Breast epithelium (tissue), 4 donors: ENCODE measurements at places on chromosomes 7 and 10.
A peak's percentile ranks its signal among the peaks of the same experiment; 100 is the strongest.

- DNase-seq = no peak
- H3K4me3 ChIP-seq = no peak overlapping the region
- no peaks in the 10 kb centered on the region for H3K36me3 ChIP-seq
- H3K27me3 ChIP-seq = no peaks in the 10 kb centered on the region
- no peak overlapping the region for H3K27ac ChIP-seq
Measured at GRCh38 chr10:122864194-122864592, 15.2 kb downstream of the FAM24B start.

DNA sequence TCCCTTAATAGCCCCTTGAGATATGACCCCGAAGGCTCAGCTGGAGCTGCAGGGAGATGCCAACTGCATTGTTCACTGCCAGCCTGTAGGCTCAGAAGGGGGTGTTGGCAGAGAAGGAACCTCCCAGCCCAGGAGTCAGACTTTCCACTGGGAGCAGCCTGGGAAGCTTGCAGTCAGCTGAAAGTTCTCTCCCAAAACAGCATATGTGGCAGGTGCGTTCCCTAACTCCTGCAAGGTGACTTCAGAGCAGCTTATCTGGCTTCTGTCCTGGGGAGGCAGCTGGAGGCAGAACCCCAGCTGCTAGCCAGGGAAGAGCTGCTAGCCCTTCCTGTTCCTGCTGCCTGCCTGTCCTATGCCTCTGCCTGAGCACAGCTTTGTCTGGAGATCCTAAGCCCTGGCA is 8.1 kb downstream of the SFTPA2 start:
- H3K4me3 ChIP-seq = no peak overlapping the region
- no peaks in the 10 kb centered on the region for H3K36me3 ChIP-seq
- no peak for DNase-seq

DNA sequence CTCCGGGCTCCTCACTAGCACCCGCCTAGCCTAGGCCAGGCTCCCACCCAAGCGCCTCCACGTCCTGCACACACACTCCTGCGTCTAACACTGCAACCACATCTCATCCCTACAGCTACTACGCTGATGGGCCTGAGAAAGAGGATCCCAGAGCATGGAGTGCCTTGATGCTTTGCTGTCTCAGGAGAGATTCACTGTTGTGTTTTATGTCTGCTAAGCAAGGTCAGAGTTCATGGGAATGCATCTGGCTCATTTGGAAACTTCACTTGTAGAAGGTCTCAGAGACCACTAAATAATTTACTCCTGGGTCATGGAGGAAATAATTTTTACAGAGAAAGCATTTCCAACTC is 88.7 kb downstream of the SLIT1 start:
- H3K4me3 ChIP-seq = no peak overlapping the region
- no peaks in the 10 kb centered on the region for H3K36me3 ChIP-seq
- H3K27ac ChIP-seq = no peak overlapping the region
- no peaks in the 10 kb centered on the region for H3K27me3 ChIP-seq
- no peaks in the 10 kb centered on the region for H3K4me1 ChIP-seq
- DNase-seq = no peak

DNA sequence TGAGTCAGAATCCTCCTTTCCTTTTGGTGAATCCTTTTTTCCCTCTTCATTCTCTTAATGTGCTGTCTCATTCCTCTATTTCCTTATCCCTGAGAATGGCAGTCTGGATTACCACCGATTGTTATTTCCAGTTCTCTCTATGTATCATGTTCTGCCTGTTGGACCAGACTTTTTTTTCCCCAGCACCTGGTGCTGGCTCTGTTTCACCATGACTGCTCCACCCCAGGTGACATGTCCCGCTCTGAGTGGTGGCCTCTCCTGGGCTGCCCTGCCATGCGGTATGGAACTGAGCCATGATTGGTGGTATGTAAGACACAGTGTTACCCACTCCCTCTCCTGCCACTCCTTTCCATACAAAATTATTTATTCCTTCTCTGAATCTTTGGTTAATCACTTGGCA is 399.9 kb downstream of the GATA3 start:
- no peaks in the 10 kb centered on the region for H3K36me3 ChIP-seq
- H3K27ac ChIP-seq = peak overlapping the region; percentile 74
- H3K27me3 ChIP-seq = no peaks in the 10 kb centered on the region
- no peaks in the 10 kb centered on the region for H3K4me1 ChIP-seq
- no peak overlapping the region for H3K4me3 ChIP-seq

DNA sequence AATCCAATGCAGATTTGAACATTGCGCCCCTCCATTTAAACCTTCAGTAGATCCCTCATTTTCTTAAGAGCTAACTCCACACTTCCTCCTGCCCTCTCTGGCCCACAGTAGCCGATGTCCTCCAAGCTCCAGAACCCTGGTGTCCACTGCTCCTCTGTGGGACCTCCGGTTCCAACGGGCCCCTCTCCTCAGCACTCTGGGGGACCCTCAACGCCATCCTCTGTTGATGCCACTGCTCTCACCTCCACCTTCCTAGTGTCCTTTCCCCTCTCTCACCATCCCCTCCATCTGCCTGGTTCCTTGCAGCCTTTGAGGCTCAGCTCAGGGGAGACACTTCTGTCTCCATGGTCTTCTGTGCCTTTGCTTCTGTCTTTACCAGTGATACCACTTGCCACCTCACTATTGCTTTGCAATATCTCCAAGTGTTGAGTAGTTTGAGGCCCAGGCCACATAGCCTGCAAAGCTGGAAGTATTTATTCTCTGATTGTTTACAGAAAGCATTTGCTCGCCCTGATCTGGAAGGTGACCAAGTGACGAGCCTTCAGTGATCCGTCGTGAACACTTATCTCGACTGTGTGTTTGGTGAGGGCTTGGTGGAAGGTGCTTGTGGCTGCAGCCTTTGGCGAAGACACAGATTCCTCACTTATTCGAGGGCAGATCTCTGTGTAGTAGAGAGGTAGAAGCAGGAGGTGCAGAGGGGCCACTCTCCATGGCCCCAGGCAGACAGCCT is 104.8 kb upstream of the SHH start:
- H3K27ac ChIP-seq = no peak overlapping the region
- H3K4me3 ChIP-seq = no peak overlapping the region
- no peaks in the 10 kb centered on the region for H3K27me3 ChIP-seq

GRCh38 chr7:149381245-149381644 is 79.6 kb downstream of the ZNF777 start:
- no peak for DNase-seq
- no peaks in the 10 kb centered on the region for H3K36me3 ChIP-seq
- no peaks in the 10 kb centered on the region for H3K27me3 ChIP-seq
- no peak overlapping the region for H3K27ac ChIP-seq

- no peaks in the 10 kb centered on the region for H3K27me3 ChIP-seq
- no peak overlapping the region for H3K27ac ChIP-seq
- H3K4me1 ChIP-seq = no peaks in the 10 kb centered on the region
- DNase-seq = no peak
- no peak overlapping the region for H3K4me3 ChIP-seq
Measured at GRCh38 chr7:138919216-138919615, 62.0 kb downstream of the KIAA1549 start.

DNA sequence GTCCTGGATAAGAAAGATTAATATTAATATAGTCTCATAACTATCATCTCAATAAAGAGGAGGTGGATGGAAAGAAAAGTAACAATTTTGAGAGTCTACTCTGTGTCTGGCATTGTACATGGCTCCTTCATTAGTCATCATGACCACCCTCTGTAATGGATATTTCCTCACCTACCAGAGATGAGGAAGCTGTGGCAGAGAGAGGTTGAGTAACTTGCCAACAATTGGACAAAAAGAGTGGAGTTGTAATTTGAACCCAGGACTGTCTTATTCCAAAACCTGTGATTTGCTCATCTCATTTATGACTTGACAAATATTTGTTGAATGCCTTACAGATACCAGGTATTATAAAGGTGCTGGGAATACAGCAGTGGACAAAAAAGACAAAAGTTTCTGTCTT is 2.1 kb upstream of the IDE start:
- no peak for DNase-seq
- no peaks in the 10 kb centered on the region for H3K36me3 ChIP-seq
- no peaks in the 10 kb centered on the region for H3K4me1 ChIP-seq
- no peak overlapping the region for H3K4me3 ChIP-seq
- no peak overlapping the region for H3K27ac ChIP-seq

- H3K4me1 ChIP-seq = no peaks in the 10 kb centered on the region
- no peak overlapping the region for H3K27ac ChIP-seq
- no peaks in the 10 kb centered on the region for H3K27me3 ChIP-seq
- DNase-seq = no peak
- H3K4me3 ChIP-seq = no peak overlapping the region
Measured at GRCh38 chr7:70439651-70440050, 692.3 kb upstream of the GALNT17 start.

- H3K27ac ChIP-seq = no peak overlapping the region
- no peak overlapping the region for H3K4me3 ChIP-seq
- no peaks in the 10 kb centered on the region for H3K36me3 ChIP-seq
- DNase-seq = no peak
Measured at GRCh38 chr10:17734432-17735080, 17.4 kb upstream of the TMEM236 start.

DNA sequence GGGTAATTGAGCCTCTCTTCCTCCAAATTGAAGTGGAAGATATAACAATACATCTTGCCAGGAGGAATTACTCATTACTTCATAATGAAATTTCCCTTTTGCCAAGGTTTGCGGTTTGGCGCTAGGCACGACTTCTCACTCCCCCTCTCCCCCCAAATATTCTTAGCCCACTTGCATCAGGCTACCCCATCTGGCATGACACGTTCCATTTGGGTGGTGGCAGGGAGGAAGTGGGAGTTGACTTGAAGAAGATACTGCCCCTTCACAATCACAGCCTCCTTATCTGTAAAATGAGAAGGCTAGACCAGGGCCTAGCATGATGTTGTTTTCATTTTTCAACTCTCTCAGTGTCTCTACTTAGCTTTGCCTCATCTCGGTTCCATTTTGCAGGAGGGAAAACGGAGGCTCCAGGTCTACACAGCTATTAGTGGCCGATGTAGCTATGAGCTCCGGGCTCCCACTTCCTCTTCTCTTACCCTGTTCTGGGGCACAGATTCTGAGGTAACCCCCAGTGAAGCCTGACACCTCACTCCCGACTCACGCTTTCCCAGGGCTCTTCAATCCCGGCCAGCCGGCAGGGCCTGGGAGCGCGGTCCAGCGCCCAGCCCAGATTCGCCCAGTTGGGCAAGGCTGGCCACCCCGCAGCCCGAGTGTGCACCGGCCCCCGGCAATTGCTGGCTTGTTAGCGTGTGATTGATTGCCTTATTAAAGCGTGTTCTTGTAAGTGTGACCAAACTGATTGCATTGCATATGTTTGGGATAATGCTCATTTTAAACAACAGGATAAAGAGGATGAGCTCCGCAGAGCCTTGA is 6.5 kb downstream of the EVX1 start:
- no peak for DNase-seq
- no peak overlapping the region for H3K4me3 ChIP-seq
- peaks cover 10% of the 10 kb centered on the region for H3K4me1 ChIP-seq

GRCh38 chr7:50834679-50835078 is 52.0 kb upstream of the GRB10 start:
- H3K27me3 ChIP-seq = no peaks in the 10 kb centered on the region
- H3K27ac ChIP-seq = no peak overlapping the region
- H3K4me3 ChIP-seq = no peak overlapping the region
- no peaks in the 10 kb centered on the region for H3K36me3 ChIP-seq
- no peaks in the 10 kb centered on the region for H3K4me1 ChIP-seq

- H3K27ac ChIP-seq = no peak overlapping the region
- H3K4me1 ChIP-seq = no peaks in the 10 kb centered on the region
- DNase-seq = no peak
- H3K4me3 ChIP-seq = no peak overlapping the region
- H3K36me3 ChIP-seq = no peaks in the 10 kb centered on the region
Measured at GRCh38 chr7:3087243-3087755, 43.6 kb upstream of the CARD11 start.

DNA sequence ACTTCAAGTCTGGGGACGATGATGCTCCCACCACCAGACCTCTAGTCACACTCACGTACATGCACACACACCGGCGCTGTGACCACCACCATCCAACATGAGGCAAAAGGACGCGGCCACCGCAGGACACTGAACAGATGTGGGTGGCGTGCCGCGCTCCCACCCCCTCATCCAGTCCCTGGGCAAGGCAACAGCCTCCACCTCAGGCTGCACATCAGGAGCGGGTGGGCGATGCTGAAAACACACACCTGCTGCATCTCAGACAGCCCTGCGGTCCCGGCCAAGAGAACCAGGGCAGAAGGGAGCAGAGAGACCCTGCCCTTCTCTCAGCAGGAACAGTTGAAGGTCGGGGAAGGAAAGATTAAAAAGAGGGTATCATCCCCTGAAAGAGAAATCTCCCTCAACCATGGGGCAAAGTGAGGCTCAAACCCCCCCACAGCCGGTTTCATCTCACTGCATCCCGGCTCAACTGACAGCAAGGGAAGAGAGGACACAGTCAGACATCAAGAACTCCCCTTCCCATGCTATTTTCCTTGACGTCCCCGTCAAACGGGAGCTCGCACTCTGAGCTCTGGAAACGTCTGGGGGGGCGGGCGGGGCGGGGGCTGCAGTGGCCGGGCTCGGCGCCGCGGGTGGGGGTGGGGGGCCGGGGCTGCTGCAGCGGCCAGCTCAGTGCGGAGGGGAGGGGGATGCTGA is 1.1 kb downstream of the CAMK2G start:
- no peak overlapping the region for H3K27ac ChIP-seq
- H3K4me3 ChIP-seq = peak overlapping the region; percentile 89
- peaks cover 17% of the 10 kb centered on the region for H3K4me1 ChIP-seq
- no peaks in the 10 kb centered on the region for H3K27me3 ChIP-seq
- no peak for DNase-seq
- H3K36me3 ChIP-seq = no peaks in the 10 kb centered on the region

- no peak overlapping the region for H3K27ac ChIP-seq
- no peak overlapping the region for H3K4me3 ChIP-seq
- DNase-seq = no peak
- H3K27me3 ChIP-seq = no peaks in the 10 kb centered on the region
Measured at GRCh38 chr7:133365917-133366316, 113.0 kb downstream of the EXOC4 start.

DNA sequence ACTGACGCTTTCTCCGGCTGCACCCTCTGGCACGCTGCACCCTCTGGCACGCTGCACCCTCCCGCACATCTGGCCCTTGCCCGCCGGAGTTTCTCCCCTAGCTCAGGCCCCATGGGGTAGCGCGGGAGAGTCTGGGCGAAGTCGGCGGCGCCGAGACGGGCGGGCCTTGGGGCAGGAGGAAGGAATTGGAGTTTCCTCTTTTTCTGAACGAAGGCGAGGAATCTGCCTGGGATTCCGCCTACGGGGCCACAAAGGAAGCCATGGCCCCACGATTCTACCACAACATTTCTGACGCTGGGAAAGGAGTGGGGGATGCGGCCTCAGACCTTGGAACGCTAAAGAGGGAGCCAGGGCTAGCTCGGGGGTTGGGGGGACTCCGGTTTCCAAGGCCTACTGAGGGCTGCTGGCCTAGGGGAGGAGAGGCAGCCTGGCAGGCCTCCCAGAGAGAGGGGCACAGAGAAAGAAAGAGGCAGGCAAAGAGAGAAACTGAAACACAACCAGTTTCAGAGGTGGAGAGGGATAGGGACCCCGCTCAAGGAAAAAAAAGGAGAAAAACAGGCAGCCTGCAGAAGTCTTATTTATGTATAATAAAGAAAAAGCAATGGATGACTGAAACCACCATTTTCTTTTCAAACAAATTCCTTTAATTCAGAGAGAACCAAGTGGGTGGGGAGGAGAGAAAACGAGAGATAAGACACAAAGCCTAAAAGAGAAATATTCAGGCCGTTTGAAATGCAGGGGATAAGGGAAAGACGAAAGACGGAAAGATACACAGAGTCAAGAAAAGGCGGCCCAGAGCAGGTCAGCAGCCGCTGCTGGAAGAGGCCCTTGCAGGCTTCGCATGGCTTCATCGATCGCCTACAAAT is 4.3 kb downstream of the TLX1 start:
- peaks cover 100% of the 10 kb centered on the region for H3K27me3 ChIP-seq
- H3K4me3 ChIP-seq = peak overlapping the region; percentile 44
- H3K36me3 ChIP-seq = no peaks in the 10 kb centered on the region
- H3K27ac ChIP-seq = no peak overlapping the region
- DNase-seq = no peak
- peaks cover 9% of the 10 kb centered on the region for H3K4me1 ChIP-seq
